ENCODE measurements at places on chromosomes 6 and 20.

DNA sequence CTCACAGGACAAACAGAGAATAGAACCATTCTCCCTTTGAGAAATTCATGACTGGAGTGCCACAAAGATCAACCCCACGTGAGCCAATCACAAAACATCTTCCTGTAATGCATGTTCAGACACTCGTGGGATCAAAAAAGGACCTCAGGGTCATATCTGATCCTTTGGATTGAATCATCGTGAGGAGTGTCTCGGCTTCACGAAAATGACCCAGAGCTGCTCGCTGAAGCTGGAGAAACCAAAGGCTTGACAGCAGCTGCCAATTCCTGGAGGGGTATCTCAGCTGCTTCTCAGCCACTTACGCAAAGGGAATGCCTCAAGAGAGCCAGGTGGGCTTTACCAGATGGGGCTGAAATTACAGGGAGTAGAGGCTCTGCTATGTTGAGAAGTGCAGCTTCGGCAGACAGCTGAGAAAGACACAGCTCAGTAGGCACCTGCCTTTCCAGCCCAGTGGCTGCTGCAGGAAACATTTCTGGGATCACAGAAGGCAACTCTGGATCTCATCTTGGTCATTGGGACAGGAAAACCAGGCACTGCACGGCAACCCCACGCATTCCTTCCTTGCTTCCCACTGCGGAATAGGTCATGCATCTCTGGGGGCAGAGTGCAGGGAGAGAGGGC lies 813.1 kb downstream of the KIF16B start:
- no peak for DNase-seq

DNA sequence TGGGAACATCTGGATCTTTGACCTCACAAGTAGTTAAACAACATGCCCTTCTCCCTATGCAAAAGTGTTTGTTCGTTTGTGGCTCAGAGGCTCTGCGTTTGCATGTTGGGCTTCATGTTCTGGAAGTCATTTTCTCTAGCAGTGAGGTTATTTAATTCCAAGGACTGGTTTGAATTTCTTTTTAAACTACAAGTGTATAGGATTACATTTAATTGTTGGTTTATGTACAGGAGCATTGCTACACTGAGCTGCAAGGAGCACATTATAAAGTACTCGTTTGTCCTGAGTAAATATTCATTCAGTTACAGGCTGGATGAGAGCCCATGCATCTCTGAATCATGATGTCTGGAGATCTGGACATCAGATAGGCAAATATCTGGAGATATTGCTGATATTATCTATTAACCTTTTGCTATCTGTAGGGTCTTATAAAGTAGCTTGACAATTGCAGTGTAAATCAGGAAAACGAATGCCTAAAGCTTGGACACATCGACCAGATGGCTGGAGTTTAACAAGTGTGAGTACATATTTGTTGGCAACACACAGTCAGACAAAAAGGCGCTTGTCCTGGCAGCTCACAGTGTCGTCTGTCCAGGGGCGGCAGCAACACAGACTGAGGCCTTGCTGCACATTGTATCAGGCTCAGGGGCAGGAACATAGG lies 84.6 kb downstream of the PDE7B start:
- no peak for DNase-seq

DNA sequence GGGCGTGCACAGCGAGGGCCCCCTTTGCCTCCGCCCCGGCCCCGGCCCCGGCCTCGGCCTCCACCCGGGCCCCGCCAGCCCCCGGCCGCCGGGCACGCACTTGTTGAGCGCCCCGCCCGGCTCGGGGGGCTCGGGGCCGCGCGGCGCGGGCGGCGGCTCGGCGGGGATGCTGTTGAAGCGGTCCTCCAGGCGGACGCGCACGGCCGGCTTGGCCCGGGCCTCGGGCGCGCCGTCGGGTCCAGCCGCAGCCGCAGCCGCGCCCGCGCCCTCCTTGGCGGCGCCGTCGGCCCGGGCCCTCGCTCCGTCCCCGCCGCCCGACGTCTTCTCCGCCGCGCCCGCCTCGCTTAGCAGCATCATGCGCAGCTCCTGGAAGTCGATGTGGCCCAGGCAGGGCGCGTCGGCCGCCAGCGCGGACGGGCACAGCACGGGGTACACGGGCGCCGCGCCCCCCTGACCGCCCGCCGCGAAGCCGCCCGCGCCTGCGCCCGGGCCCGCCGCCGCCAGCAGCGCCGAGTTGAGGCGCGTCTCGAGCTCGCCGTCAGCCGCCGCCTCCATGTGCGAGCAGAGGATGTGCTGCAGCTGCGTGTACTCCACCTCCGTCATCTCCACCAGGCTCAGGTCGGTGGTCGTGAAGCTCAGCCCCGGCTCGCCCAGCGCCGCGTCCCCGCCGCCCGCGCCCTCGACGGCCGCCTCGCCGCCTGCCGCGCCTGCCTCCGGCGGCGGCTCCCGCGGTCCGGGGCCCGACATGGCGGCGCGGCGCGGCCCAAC lies 514 bp downstream of the TCFL5 start:
- DNase-seq, result peak; percentile 64

- DNase-seq, result no peak
Observed at GRCh38 chr20:17749978-17750721, 50.4 kb downstream of the BANF2 start.

DNA sequence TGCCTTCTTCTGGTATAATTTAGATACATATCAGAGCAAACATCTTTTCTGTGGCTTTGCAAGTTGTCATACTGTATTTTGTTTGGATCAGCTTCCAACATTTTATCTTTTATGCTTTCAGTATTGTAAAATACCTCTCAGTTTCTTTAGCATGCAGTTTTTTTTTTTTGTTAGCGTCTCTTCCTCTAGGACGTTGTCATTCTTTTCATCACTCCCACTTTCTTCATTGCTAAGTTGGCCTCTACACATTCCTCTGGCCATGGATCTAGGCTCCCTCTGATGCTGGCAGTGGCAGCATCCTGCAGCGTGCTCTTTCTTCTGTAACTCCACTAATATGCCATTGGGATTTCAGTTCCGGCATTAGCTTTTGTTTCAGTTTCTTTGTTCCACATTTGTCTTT lies 21.7 kb downstream of the RPRD1B start:
- DNase-seq, result no peak

DNA sequence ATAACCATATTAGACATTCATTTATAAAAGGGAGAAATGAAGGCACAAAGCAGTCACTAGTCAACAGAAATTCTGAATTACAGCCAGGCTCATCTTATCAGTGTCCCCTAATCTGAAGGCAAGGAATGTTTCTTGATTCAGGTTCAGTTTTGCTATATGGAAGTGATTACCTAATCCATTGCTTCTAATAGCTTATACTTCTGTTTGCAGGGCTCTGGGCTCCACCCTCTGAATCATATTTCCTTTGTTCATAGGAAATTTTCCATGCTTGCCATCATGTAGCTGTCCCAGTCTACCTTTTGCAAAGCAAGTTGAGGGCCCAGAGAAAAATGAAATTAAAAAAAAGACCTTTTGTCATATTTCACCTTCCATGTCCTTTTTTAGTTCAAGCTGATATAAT lies 96.0 kb downstream of the LCA5 start:
- DNase-seq, result no peak

DNA sequence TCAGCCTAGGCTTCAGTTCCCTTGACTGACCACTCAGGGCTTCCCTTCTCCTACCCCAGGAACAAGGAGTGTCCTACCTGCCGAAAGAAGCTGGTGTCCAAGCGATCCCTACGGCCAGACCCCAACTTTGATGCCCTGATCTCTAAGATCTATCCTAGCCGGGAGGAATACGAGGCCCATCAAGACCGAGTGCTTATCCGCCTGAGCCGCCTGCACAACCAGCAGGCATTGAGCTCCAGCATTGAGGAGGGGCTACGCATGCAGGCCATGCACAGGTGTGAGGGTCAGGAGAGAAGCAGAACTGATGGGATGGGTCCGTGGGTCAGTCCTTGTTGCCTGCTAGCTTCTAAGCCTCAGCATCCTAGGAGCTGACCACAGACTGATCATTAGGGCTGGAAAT lies 1.6 kb downstream of the RING1 start:
- no peak for DNase-seq

GRCh38 chr20:35327074-35327976 lies 35.1 kb upstream of the FAM83C start:
- no peak for DNase-seq

- DNase-seq, result no peak
Observed at GRCh38 chr6:5305968-5306626, 44.8 kb downstream of the FARS2 start.

GRCh38 chr20:53980031-53980465 lies 90.3 kb downstream of the BCAS1 start:
- DNase-seq, result no peak

- DNase-seq, result no peak
Observed at GRCh38 chr6:55443238-55444134, 116.2 kb downstream of the GFRAL start.

- DNase-seq, result no peak
Observed at GRCh38 chr6:77656999-77657764, 4.3 kb downstream of the MEI4 start.

GRCh38 chr20:59634435-59635005 lies 30.2 kb downstream of the PHACTR3 start:
- no peak for DNase-seq

DNA sequence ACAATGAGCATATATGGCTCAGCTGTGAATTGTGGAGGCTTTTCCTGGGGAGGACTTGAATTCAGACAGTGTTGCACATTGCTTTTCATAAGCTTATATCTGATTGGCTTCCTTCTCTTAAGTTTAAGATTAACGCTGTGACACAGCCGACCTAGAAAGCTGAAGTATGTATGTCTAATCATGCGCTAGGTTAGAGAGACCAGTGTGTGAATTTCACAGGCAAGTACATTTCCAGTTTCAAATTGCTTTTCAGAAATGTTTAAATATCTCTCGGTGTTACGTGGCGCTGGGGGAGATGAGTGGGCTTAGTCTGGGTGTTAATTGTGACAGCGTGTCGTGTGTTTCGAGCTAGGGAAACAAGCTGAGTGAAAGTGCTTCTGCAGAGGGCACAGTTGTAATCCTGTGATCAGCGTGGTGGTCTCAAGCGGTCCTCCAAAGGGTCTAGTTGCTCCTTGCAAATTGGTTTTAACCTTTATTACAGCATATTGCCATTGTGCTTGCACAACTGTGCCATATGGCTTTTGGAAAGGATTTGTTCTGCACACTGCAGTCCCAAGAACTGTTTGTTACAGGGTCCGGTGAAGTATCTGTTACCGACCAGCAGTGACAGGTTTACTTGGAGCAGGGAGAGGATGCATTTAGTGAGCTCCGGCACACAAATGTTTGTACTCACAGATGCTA lies 166.6 kb downstream of the SASH1 start:
- no peak for DNase-seq

DNA sequence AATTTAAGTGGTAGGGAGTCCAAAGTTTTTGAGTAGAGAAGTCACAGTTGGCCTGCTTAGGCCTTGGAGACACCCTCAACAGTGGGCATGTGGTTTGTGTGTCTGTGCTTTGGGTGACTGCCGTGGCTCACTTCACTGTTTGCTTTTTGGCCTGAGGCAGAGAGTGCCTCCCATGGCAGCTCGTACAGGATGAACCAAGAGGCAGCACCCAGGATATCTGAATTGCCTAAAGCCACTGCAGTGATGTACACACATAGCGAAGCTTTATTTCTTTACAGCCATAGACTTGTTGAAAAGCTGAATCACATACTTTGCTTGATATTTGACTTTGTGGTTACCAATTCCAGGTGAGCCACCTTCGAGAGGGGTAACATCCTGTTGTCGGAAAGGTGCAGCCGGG lies 21.6 kb downstream of the RREB1 start:
- no peak for DNase-seq

DNA sequence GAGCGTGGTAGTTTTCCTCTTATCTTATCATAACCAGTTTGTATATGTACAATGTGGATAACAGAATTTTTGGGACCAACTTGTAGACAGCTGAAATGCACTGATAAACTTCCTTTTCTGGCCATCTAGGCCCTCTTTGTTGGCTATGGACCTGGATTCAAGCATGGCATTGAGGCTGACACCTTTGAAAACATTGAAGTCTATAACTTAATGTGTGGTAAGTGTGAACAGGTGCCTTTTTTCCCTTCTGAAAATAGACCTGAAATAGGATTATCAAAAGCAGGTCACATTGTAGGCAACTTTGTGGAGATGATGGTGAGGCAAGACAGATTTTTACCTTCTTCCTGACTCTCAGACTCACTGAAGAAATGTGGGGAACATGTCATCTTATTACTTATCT lies 67.8 kb downstream of the ENPP1 start:
- no peak for DNase-seq

DNA sequence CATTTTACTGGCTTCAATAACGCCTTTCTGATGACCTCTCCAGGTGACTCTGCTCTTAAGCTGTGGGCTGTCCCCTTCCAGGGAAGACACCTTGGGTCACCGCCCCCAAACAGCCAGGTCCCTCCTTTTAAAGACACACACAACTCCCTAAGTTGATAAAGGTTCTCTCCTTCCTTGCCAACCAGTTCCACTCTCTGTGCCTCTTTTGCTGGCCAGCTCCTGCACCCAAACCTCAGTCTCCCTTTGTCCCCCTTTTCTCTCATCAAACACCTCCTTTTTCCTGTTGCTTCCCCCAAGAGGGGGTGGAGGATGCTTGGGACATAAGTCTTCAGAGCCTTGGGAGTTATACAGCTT lies 1.0 kb downstream of the NCOA6 start:
- DNase-seq, result peak; percentile 79

- DNase-seq, result peak; percentile 87
Observed at GRCh38 chr20:63639093-63639975, 12.4 kb upstream of the GMEB2 start.

GRCh38 chr20:63223121-63223825 lies 7.3 kb upstream of the YTHDF1 start:
- no peak for DNase-seq

DNA sequence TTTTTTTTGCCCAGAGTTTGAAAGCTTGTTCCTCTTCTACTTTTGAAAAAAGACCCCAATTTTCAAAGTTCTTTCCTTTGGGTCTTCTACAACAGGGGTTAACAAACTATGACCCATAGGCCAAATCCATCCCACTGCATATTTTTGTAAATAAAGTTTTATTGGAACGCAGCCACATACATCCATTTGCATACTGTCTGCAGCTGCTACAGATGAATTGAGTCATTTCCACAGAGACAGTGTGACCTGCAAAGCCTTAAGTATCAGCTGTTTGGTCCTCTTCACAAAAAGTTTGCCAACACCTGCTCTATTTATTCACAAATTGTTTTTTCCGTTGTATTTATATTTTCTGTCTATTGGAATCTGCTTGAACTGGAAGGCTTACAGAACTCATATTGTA lies 189.2 kb downstream of the TBC1D7 start:
- DNase-seq, result no peak

All from CD8-positive, alpha-beta memory T cell (primary cell).